ENCODE measurements at places on chromosomes 6 and 20.

DNA sequence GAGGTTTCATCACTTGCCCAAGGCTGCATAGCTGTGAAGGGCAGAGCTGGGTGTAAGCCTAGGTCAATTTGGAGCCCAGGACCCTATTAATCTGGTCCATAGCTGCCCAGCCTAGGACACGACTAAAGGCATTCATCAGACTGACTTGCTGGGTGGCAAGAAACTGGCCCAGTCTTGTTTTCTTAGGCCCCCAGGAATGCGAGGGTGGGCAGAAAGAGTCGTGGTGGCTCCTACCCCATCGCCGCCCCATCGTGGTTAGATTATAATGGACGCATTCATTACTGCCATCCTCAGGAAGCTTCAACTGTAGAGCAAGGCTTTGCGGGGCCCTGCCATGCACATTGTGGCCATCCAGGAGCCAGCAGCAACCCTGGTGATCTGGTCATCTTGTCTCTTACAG lies 16.1 kb downstream of the DYNLRB1 start:
- no peak for DNase-seq

DNA sequence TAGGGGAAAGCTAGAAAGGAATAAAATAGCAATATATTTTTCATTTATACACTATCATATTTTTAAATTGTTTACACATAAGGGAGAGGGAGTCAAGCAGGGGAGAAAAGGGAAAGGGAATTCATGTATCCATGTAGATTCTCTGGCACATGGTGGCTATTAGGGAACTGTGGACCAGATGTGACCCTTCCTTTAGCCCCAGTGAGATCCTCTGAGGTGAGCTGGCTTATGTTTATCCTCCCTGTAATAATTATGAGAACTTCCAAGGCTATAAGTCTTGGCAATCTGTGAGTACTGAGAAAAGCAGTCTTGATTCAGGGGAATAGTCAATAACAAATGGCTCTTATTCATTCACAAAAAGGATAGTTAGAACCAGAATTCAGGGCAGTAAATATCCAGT lies 42.6 kb downstream of the TSBP1 start:
- DNase-seq: no peak

- no peak for DNase-seq
Measured at GRCh38 chr6:14883921-14884320, 361.9 kb upstream of the JARID2 start.

GRCh38 chr6:51892339-51892738 lies 195.1 kb downstream of the PKHD1 start:
- no peak for DNase-seq

- no peak for DNase-seq
Measured at GRCh38 chr6:155441112-155441465, 14.6 kb downstream of the NOX3 start.

Data from NAMALWA (cell line).